ENCODE measurements at places on chromosomes 5 and 9.

DNA sequence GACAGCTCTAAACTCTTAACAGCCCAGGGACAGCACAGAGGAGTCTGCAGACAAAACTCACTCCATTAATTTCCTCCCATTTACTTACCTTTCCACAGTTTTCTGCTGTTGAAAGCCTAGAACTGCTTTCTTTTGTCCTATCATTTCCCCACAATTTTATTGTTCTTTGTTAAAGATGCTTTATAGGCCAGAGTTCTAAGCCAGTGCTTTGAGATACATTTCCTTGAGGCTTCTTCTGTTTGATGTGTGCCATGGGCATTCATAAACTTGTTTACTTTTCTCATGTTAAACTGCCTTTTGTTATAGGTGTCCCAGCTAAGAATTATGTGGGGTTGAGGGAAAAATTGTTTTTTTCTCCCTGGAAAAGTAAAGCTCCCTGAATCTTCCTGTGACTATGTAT lies 25.9 kb upstream of the SUB1 start:
- DNase-seq, result no peak

DNA sequence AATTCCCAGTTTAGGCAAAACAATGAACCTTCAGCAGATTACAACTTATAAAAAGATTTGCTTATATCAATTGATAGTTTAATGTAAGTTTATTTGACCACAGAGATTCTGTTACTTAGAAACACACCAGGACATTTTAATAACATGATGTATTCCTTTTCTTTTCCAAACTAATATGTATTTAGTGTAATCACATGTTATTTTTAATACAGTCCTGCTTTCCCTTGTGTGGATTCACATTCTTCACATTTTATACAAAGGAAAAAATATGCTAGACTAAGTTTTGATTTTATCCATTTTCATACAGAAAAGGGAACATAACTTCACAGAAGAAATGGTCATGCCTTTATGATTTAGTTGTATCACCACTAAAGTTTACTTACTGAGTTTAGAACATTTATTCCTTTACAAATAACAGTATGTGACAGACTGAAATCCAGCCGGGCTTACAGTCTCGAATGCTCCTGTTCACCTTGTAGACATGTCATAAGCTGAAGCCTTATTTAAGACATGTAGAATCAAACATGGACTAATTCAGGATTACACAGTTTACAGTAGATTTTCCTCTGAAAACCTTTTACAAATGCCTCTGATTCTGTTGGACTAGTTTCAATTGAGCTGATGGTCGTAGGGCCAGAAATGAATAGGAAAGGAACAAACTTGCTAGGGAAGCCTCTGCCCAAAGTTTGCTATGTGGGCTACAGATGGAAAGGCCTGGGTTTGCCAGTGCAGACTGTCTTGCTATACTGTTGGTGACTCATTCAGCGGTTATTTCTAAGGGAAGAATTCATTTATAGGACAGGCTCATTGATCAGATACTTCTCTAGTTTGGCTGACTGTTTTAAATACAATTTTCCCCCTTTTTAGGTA lies 6.6 kb upstream of the ASPN start:
- no peak for DNase-seq

GRCh38 chr5:34534523-34535103 lies 121.5 kb upstream of the RAI14 start:
- no peak for DNase-seq

GRCh38 chr5:102969641-102970040 lies 150.3 kb downstream of the GIN1 start:
- DNase-seq, result no peak

DNA sequence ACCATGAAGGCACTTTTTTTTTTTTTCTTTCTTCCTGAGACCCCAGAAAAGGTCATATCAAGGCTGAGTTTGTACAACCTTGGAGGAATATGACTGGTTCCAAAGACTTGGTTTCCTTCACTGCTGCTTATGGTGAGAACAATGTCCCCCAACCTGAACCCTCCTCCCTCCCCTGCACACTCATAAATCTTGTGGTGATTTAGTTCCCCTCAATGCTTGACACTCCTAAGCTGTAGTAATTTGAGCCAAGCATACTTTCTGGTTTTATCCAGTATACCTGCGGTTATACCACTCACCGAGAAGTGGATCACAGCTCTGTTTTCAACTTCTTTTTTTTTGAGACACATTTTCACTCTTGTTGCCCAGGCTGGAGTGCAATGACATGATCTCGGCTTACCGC lies 149.9 kb upstream of the KLF4 start:
- no peak for DNase-seq

- no peak for DNase-seq
Observed at GRCh38 chr5:33408816-33409215, 31.9 kb upstream of the TARS1 start.

DNA sequence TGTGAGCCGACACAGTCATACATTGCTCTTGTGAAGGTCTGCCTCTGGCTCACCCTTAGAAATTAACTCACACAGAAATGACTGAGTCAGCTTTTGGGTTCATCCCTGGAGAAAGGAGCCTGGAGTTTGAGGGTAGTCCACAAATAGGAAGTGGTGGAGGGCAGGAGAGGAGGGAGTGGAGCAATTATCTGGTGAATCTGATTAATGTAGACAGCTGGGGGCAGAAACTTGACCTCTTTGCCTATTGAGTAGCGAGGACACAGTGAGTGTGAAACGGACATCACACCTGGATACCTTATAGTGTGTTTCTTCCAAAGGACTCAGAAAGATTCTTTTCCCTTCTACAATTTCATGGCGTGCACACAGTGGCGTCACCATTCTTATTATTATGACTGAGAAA lies 48.5 kb upstream of the MSX2 start:
- DNase-seq, result no peak

- DNase-seq, result no peak
Observed at GRCh38 chr5:141100243-141100805, at the start of gene PCDHB3. TSS of gene PCDHB3 (plus strand) at chr5:141100473. CDS start at chr5:141100650, 177 bp downstream.
